ENCODE measurements at places on chromosomes 3 and 15.

DNA sequence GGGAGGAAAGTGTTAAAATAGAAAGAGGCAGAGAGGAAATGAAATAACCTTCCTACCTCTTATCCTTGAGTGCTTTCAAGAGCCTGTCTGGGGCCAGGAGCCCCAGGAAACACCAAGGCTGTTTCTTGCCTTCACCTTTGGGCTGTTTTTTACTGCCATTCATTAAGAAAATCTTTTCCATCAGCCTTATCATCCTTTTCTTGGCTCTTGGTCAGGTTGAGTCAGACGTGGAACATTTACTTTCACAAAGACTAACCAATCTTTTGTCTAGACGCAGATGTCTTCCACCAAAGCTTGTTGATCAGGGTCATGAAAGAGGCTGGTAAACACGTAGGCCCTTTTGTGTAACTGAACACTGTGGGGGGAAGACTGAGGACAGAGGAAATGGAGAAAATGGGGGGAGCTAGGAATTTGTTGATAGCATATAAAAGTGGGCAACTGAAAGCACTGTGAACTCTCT, 151.0 kb upstream of the THBS1 start:
- DNase-seq = no peak

DNA sequence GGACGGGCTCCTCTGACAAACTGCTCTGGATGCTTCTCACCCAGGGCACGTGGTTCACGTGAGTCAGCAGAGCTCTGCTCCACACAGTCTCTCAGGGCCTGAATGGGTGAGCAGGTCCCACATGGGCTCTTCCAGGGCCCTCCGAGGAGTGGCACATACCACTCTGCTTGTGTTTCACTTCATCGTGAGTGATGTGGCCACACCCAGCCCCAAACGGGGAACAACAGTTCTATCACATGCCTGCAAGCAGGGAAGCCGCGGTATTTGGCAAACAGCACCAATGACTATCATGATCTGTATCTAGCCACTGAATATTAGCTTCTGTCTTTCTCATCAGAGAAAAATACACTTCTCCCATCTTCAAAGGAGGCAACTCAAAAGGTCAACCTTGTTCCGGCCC, 352.8 kb downstream of the GABRG3 start:
- no peak for DNase-seq

GRCh38 chr3:42402394-42403096, 7.9 kb downstream of the LYZL4 start:
- DNase-seq = no peak

GRCh38 chr3:132772252-132772651, 50.0 kb upstream of the NPHP3 start:
- DNase-seq = no peak

DNA sequence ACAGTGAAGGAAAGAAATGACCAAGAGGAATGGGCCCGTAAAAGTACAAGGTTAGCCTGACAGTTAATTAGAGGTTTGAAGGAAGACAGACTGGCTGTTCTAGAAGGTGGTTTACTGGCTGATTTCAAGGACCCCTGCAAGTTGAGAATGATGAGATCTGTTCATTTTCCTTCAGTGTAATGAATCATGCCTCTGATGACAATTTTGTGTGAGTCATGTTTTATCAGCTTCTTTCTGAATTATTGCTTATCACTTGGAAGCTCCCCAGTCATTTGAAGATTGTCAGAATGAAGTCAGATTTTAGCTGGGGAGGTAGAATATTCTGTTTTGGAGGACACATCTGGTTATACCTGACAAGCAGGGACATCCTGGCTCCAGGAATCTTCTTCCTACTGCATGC, 50.6 kb downstream of the DRD3 start:
- DNase-seq = no peak

- no peak for DNase-seq
These were observed 15.2 kb upstream of the ANPEP start for GRCh38 chr15:89829616-89830440.

GRCh38 chr3:113501597-113501996, 13.4 kb downstream of the SPICE1 start:
- DNase-seq = no peak
